ENCODE measurements at places on chromosomes 12 and 14.
A peak's percentile ranks its signal among the peaks of the same experiment; 100 is the strongest.

- no peak for DNase-seq
Observed at GRCh38 chr12:123873793-123874192, 98.8 kb downstream of the CCDC92 start.

DNA sequence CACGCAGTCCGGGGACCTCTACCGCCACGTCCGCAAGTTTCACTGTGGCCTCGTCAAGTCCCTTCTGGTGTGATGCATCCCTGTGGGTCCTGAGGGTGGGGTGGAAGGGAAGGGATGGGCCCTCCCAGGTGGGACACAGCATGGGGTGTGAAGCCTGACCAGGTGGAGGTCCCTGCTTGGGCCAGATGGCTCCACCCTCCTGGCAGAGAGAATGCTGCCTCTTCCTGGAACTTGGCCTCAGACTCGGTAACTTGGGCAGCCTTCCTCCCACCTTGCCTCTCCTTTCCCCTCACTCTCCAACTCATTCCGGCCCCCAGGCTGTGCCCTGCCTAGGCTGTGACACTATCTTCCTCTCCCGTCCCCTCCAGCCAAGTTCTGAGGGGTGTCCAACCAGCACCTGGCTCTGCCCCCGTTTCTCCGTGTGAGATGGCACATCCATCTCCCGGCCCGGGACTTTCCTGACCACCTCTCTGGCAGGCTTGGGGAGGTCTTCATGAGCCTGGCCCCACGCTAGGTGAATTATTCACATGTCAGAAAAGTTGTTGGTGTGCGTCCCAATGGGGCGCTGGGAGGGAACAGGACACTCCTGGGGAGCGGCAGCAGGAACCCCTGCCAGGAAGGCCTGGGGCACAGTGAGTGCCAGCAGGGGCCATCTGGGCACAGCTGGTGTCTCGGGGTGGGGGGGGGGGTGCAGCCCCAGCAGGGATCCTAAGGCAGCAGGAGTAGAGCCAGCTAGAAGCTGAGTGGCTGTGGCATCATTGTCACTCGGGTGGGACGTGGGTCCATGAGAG, 1.7 kb downstream of the ZBTB42 start:
- DNase-seq = no peak

GRCh38 chr14:27386391-27386790, 788.6 kb upstream of the NOVA1 start:
- DNase-seq = no peak

GRCh38 chr12:23473071-23473470, 476.4 kb downstream of the SOX5 start:
- DNase-seq = no peak

GRCh38 chr12:108270035-108270848, 68.9 kb downstream of the CMKLR1 start:
- no peak for DNase-seq

- peak; percentile 59 for DNase-seq
Observed at GRCh38 chr12:57611108-57611826, at the start of gene ARHGEF25. ARHGEF25 (plus strand) TSS chr12:57611435; CDS start chr12:57611895, 460 bp downstream.

DNA sequence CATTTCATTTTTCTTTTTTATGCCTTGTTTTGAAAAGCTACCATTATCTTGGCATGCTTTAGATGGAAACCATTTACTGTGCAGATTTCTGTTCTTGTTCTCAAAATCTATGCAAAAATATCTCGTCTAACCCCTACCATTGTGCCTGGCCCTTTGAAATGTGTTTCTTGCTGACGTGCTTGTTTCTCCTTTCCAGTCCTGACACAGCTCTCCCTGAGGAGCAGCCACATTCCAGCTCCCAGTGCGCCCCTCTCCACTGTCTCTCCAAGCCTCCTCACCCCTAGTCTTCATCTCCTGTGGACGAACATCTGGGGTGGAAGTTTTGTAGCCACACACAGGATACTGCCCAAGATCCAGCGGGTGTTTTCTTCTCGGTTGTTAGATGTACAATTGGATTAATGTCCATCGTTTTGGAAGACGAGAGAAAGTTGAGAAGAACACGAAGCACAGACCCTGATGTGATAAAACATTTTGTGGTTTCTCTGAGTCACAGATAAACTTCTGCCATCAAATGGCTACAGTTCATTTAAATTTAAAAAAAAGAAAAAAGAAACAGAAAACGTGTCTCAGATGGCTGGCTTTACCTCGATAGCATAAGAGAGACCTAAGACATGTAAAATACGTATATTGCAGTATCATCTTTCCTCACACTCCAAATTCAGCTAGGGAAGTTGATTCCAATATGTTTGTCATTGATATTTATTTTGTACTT, 21.9 kb upstream of the FGD4 start:
- DNase-seq = no peak

Measured in caudate nucleus (tissue), 63 donors.